ENCODE measurements at places on chromosomes 3 and 15.
A peak's percentile ranks its signal among the peaks of the same experiment; 100 is the strongest.

DNA sequence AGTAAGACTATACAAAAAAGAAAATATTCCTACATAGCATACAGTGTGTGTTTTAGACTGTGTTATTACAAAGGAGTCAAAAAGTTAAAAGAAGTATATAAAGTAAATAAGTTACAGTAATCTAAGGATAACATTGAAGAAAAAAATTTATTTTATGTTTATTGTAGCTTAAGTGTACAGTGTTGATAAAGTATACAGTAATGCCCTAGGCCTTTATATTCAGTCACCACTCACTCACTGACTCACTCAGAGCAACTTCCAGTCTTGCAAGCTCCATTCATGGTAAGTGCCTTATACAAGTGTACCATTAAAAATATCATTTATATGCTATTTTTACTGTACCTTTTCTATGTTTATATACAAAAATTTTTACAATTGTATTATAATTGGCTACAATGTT is 220.1 kb downstream of the BCHE start:
- no peak for DNase-seq

- peak; percentile 37 for DNase-seq
Observed at GRCh38 chr15:77107531-77108355, 36.8 kb upstream of the TSPAN3 start.

DNA sequence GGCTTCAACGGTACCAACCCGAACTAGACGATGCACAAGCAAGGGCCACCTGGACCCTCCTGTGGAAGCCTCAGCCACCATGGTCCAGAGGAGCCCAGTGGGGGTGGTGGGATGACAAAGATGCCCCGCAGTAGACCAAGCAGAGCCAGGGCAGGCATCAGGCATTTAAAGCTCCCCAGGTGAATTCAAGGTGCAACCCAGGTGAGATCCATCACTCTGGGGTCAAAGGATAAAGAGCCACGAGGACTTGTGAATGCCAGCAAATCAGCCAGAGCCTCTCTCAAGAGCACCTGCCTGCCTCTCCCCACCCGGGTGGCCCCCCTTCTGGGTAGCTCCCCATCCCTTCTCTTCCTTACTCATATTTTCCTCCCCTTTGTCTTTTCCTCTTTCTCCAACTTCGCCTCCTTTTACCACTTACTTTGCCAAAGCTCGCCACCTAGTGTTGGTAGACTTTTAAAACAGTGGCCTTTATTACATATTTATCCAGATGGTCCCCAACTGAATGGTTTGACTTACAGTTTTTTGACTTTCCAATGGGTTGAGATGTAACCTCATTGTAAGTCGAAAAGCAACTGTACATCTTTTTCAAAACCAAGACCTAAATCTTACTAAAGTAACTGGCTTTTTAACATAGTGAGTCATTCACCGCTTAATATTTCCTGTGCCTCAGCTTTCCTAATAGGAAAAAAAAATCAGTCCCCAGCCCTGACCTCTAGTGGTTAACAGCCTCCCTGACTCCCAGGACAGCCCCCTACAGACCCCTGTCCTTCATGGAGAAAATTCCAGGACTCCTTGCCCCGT is 18.8 kb downstream of the PLA2G4F start:
- no peak for DNase-seq

DNA sequence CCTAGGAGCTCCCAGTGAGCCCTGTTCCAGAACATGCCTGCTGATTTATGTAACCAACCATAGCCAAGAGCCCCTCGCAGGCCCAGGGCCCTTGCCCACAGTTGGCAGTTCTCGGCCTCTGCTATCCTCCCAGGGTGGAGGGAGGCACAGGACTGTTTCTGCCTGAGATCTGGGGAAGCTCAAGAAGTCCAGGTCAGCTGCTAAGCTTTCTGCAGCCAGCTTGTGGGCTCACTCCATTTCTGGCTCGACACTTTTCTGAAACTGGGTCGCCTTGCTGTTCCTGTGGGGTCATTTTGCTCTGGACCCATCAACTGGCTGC is 72.5 kb upstream of the HERC1 start:
- no peak for DNase-seq

- DNase-seq, result no peak
Observed at GRCh38 chr3:23594066-23594465, 211.7 kb upstream of the UBE2E1 start.

- DNase-seq, result no peak
Observed at GRCh38 chr15:27742751-27743477, 356.2 kb downstream of the OCA2 start.

DNA sequence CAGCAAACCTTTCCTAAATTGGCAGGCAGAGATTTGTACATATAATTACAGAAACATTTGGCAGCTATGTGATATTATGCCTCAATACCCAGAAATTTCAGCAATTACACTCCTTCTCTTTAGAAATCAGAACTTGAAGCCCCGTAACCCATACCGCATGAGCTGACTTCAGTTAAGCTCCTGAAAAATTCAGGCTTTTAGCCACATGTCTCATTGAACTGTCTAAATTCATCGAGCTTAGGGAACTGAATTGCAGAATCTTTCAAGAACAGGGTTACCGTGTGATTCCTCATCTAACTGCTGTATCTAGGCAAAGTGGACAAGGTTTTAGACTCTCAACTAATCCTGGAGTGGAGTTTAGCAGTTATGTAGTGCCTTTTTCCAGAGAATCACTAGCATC is 333.0 kb downstream of the EPHA3 start:
- no peak for DNase-seq

DNA sequence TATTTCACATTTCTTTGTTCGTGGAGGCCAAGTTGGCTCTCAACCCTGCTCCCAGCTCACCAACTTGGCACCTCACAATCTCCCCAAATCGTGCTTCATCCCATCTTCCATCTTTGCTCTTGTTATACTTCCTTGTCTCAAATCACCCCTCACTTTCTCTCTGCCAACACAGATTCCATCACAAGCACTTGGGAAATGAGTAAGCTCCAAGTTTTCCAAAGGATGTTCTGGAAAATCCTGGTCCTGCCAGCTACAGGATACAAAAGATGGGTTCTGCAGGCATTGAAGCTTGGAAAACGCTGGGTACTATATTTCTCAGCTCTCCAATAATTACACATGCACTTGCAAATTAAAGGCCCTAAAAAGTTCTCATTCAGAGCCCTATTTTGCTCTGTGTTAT is 4.1 kb upstream of the TM4SF4 start:
- DNase-seq, result no peak
